Stimulated activated CD8-positive, alpha-beta memory T cell treated with anti-CD3 and anti-CD28 coated beads, Interleukin-7, amount 100 ng/mL, for 1 hour (primary cell): ENCODE measurements at places on chromosomes 3 and 15.

- DNase-seq, result no peak
Measured at GRCh38 chr3:71785532-71786216, 726 bp upstream of the PROK2 start.

GRCh38 chr3:127172781-127173515 is 20.0 kb upstream of the PRR23E start:
- no peak for DNase-seq

DNA sequence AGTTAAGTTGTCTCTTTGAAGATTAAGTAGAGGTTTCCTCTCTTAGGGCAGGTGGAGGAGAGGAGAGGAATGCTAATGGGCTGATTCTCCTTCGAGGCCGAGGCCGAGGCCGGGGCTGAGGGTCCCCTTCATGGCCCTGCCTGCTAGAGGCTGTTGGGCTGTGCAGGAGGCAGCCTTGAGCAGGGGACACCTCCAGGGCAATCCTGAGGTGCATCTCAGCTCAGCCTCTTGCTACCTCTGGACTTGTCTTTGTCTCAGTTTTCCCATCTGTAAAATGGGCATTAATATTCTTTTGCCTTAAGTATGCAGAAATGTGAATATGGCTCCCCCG is 97.7 kb upstream of the PRR20G start:
- no peak for DNase-seq

- DNase-seq, result no peak
Measured at GRCh38 chr15:70669006-70669602, 94.3 kb downstream of the UACA start.

DNA sequence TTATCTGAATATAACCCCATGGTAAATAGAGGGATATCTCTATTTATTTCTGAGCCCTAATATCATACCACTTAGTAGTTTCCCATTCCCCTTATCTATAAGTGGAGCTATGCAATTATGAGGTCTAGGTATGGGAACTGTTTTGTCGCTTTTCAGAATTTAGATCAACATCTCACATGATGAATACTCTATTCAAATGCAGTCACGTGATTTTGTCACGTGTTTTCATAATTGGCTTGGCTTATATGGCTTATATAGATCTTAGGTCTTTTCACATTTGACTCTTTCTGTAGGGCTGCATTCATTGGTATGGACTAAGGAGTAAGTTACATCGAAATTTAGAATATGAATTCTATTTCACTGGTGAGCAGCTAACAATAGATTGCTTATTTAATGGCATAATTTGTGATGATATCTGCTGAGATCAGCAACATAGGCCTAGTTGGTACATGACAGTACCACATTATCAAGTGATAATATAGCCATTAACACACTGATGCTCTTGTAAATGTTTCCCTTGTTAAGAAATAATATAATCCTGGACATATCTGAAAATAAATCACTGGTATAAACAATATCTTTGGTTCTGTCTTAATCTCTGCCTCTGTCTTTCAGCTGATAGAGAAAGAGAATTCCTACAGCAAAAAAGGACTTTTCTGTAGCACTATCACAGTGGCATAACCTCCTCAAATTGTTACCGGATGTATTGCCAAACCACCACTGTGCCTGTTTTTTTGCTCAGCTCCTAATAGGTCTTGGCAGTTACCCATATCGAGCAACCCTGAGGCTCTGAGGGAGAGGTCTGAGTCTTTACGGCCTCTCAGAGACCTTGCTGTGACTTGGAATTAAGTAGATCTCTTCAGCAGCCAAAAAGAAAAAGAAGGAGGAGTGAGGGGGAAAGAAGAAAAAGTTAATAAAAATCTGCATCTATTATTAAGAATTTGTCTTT is 357.1 kb downstream of the ZPLD1 start:
- DNase-seq, result no peak

DNA sequence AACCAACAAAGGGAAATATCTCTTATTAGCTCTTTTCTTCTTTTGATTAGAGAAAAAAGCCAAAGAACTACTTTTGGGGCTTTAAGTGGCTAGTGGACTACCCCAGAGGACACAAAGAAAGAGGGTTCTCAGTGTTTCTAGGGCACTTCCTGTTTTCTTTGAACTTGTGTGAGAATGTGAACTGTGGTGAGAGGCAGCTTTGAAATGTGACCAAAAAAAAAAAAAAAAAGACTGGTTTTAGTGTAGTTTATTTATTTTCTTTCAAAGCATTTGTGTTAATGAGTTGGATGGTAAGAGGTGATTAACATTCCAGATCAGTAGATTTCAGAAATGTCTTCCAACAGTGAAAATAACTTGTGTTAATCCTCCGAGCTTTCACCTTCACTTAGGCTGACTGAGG is 32.4 kb downstream of the SELENOT start:
- no peak for DNase-seq

DNA sequence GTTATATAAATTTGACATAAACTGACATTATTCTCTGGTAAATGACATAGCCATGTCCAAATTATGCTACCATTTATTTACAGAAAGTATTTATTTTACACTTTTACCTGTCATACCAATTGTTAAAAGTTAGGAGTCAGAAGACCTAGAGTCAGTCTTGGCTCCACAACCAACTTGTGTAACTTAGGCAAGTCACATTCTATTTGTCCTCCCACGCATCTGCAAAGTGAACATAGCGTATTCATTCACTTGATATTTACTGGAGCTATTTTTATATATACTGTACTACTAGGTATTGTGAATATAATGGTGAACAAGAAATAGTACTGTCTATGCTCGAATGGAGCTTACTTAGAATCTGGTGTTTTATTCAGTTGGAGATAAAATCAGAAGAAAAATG is 78.7 kb downstream of the ZNF280D start:
- no peak for DNase-seq

- no peak for DNase-seq
Measured at GRCh38 chr3:32821686-32822296, 4.0 kb downstream of the TRIM71 start.

DNA sequence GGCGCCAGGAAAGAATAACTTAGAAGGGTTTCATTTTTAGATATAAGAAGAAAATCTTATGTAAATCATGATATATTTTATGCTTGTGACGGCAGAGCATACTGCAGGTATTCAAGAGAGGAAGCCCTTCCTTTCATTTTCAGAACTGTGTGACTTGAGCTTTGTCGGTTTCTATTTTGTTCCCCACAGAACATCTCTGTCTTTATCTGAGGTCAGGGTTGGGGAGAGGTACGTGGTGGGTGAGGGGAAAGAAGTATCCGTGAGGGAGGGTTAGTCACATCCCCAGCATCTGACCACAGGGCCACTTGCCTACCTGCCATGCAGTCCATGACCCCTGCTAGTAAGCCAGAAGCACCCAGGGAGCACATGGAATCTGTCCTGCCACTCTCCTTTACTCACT is 126.5 kb downstream of the DGKG start:
- DNase-seq, result no peak

- DNase-seq, result no peak
Measured at GRCh38 chr15:44956388-44956787, at the start of gene TERB2. Gene TERB2, plus strand, starts transcription at chr15:44956687. Its CDS starts 32 bp downstream, at chr15:44956719.

GRCh38 chr3:124770336-124771082 is 40.3 kb downstream of the UMPS start:
- no peak for DNase-seq

DNA sequence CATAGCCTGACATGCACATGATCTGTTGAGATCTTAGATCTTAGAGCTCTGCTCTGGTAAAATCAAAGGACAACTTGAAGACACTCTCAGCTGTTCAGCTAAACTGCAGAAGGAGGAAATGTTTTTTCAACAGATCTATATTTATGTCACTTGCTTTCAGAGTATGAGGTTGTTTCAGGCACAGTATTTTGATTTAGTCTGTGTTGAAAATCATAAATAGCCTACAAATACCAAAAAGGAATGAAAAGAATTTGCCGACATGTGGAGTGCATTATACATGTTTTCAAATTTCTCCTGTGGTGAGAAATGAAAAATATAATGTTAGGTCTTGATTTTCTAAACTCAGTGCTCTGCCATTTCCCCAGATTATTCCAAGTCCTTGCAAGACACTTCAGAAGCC is 1118.4 kb downstream of the TBL1XR1 start:
- DNase-seq, result no peak

- no peak for DNase-seq
Measured at GRCh38 chr15:76185716-76186115, 125.6 kb downstream of the ETFA start.

DNA sequence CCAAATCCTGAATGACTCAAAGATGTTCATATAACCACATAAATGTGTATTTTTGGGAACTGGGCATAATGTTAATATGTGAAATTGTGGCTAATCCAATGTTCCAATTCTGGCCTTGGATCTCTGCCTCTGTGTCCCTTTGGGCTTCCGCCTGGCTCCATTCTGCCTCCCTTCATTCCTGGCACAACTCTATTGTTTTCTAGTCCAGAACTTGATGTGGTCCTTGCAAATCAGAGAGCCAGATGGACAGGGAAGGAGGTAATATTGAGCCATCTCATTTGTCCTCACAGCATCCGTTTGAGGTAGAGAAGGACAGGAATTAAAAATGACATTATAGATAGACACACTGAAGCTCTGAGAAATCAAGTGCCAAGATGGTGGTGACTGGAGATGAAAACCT is 355.7 kb upstream of the TBL1XR1 start:
- DNase-seq, result no peak

DNA sequence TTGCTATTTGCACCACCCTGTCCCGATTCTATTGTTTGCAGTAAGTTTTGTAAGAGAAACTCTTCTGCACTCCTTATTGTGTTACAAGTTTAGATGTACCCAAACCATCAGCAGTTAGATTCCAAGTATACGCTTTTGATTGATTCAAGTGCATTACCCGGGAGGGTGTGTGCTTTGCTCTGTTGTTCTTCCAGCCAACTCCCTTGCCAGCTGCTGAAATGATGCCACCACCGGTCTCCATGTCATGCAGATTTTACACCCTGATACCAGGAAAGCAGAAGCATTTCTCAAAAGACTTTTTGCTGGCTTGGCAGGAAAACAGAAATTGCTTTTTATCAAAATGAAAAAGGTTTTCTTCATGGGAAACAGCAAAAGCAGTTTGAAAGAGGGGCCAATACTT is 1006.6 kb upstream of the CFAP20DC start:
- no peak for DNase-seq

- DNase-seq, result no peak
Measured at GRCh38 chr3:120272286-120272685, 12.7 kb downstream of the GPR156 start.

GRCh38 chr3:108471426-108471825 is 39.0 kb downstream of the MYH15 start:
- no peak for DNase-seq

DNA sequence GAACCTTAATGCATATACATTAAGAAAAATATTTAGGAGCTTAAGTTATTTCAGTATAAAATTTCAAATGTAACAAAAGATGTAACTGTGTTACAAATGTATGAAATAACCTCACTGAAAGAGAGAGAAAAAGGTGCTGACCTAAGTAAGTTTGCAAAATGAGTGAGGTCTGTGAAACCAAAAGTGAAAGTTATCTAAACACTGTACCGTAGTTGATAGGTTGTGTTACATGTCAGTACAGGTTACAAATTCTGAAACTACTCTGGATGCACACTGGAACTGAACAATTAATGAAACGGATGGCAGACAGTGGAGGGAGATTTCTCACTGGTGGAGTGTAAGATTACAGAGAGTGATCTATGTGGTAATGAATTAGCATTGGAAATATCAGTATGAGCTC is 420.7 kb downstream of the ZNF385D start:
- DNase-seq, result no peak

DNA sequence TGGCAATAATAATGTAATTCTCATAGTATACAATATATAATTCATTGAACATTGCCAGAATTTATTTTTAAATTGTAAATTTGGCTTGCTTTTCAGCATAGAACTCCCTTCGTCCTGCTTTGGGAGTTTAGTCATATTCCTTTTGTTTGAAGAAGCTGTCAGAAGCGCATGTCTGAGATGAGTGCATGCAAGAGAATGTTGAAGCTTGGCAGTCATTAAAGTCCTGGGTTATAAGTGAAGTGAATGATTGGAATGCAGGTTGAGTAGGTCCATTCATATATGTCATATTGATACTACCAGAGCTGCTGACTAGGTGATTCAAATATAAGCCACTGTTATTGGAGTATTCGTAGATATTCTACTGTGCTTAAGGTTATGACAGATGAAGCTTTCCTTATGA is 243.6 kb upstream of the MDFIC2 start:
- DNase-seq, result no peak

DNA sequence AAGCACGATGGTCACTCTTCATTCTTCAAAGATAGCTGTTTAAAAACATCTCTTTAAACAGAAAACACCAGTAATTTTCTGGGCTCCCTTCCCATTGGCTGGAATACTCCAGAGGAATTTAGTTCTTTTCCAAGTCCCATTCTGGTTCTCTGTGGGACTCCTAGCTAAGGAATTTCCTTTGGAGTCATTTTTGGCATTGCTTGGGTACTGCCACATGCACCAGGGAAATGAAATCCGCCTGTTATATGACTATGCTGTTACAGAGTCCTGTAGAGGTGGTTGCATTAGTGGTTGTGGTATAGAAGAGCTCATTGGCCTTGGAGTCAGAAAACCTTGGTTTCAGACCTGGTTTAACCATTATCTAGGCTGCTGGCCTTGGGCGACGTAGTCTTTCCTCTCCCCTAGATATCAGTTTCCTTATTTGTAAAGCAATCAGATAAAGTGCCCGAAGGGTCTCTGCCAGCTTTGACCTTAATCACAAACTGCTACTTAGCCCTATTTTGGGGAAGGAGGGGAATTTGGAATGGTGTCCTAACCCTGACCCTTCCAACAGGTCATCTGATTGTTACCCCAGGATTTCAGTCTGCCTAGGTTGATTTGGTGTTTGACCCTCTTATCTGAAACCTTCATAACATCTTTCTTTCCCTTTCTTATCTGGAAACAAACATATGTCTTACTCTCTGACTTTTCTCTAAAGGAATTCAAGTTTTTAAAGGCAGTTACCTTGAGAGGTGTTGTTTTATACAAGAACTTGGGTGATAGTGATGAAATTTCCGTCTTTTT is 13.4 kb downstream of the RTP1 start:
- no peak for DNase-seq

DNA sequence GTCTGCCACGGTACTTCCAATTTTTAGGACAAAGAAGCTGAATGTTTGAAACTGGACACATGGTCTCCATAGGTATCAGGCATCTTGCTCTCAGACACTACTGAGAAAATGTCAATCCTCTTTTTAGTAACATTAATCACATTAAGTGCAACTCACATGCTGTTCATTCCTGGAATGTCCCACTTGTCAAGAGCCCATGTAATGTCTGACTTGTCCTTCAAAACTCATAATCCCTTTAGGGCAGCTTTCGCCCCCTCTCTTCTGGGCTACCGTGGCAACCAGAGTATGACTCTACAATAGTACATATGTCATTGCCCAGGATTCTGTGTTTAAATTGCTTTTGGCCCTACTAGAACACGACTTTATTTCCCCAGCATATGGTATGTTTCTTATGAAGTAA is 12.3 kb downstream of the NUDT16 start:
- no peak for DNase-seq
